ENCODE measurements at places on chromosomes 13 and 19.

GRCh38 chr13:112513761-112514160, 74.2 kb downstream of the TUBGCP3 start:
- no peak for DNase-seq

- DNase-seq = no peak
Measured at GRCh38 chr13:80276371-80277289, 64.3 kb downstream of the SPRY2 start.

DNA sequence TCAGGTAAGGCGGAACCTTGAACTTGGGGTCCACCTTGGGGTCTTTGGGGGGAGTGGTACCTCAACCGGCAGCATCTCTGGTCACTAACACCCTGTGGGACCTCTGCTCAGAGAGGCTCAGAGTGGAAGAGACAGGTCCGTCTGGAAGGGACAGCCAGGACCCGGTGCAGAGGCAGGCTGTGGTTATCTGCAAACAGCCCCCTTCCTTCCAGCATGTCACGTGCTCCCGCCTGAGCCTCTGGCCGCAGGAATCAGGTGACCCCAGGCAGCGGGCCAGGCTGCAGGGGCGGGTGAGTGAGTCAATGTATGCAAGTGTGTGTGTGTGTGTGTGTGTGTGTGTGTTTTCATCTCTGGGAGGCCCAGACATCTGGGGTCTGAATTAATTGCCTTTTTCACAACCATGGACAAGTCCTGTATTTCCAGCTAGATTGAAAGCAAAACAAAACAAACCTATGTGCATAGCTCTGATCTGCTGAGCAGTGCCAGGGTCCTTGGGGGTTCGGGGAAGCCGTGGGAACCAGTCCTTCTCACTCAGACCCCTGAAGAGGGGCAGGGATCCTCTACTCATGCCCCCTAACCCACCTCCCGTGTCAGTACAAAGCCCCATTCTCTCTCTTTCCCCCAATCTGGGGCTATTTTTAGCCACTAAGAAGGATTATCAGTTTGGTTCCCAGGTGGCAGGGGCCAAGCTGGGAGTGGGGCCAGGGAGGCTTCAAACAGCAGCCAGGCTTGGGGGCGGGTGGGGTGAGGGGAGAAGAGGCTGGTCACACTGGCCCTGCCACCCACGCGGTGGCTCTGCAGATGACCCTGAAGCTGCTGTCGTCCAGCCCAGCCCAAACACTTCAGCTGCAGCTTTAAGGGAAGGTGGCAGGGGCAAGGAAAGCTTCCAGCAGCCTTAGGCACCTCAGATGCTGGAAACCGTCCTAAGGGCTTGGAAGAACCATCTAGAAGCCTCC, 31.4 kb downstream of the CERS4 start:
- DNase-seq = peak; percentile 88

DNA sequence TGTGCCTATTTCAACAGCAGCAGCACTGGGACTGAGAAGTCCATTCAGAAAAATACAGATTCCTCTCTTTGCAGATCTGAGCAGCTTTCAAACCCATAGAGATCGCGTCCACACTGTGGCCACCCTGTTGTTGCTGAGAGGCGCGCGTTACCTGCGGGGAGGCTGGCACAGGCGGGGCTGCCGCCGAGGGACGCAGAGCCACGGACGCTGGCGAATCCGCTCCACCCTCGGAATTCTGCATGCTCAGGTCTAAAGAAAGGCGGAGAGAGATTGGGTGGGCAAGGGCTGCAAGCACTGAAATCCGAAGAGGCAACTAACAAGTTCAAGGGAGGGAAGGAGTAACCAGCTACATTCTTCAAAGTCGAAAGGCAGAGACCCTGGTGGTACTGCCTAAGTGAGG, 63.0 kb downstream of the RFX2 start:
- DNase-seq = no peak

GRCh38 chr19:16266586-16266942, 58.1 kb upstream of the KLF2 start:
- no peak for DNase-seq

- DNase-seq = no peak
Measured at GRCh38 chr19:44767295-44768180, 10.2 kb upstream of the CBLC start.

DNA sequence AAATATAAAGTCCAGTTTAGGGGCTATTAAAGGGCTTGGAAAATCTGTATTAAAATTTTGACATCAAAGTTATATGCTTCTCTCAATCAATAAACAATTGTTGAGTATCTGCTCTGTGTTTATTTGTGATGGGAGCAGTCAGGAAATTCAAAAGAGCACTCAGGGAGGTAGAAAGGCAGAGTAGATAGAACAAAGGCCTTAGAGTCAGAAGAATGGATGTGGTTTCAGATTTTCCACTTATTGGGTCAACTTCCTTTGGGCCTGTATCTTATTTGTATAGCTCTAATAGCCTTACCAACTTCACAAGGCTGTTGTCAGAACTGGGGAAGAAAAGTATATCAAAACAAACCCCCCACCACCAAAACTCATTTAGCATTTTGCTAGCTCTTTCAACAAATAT, 302.6 kb downstream of the SPRY2 start:
- DNase-seq = no peak

- DNase-seq = no peak
Measured at GRCh38 chr13:48990900-48991299, 15.2 kb downstream of the FNDC3A start.

Data from substantia nigra (tissue), 51 donors.